Lung (tissue), 17 donors: ENCODE measurements at places on chromosomes 3 and 15. TPM values are rescaled to one million over a fixed set of nuclear protein-coding genes. Genes with fewer than 3 reads are reported as not detected.
A peak's percentile ranks its signal among the peaks of the same experiment; 100 is the strongest.

The FRMD4B gene
- polyA plus RNA-seq, result 18.5 TPM

- H3K4me3 ChIP-seq, result no peak overlapping the region
- no peaks in the 10 kb centered on the region for H3K27me3 ChIP-seq
- no peaks in the 10 kb centered on the region for H3K4me1 ChIP-seq
- peaks cover 20% of the 10 kb centered on the region for H3K36me3 ChIP-seq
- H3K27ac ChIP-seq, result no peak overlapping the region
Observed at GRCh38 chr3:111156517-111156916, 84.9 kb downstream of the NECTIN3 start.

DNA sequence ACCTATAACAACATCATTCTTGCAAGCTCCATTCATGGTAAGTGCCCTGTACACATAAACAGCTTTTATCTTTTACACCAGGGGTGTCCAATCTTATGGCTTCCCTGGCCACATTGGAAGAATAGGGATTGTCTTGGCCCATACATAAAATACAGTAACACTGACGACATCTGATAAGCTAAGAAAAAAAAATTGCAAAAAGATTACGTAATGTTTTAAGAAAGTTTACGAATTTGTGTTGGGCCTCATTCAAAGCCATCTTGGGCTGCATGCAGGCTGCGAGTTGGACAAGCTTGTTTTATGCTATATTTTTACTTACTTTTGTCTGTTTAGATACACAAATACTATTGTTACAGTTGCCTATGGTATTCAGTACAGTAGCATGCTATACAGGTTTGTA lies 31.6 kb downstream of the ZNF654 start:
- no peaks in the 10 kb centered on the region for H3K4me1 ChIP-seq
- no peaks in the 10 kb centered on the region for H3K27me3 ChIP-seq
- H3K27ac ChIP-seq, result no peak overlapping the region
- no peak for DNase-seq
- peaks cover 3% of the 10 kb centered on the region for H3K36me3 ChIP-seq

DNA sequence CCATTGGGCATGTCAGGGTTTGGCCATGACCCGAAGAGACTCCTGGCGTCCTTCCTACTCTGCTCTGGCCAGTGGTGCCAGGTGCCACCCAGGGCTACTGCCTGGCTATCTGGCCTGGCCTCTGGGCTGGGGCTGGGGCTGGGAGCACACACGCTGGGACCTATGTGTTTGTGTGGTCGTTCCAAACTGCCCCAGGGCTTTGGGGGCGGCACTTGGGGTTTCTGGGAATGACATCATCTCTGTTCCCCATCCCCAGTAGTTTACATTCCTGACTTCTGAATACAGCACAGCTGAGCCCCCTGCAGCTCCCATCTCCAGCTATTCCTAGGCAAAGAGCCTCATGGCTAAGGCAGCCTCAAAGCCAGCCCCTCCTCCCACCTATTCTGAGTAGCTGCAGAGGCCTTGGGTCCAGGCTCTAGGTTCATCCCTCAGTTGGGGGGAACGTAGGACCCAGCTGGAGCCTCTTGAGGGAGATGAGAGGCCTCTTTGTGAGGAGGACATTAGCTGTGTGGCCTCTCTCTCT lies 24.3 kb downstream of the PLEKHO2 start:
- no peaks in the 10 kb centered on the region for H3K36me3 ChIP-seq
- no peaks in the 10 kb centered on the region for H3K4me1 ChIP-seq
- H3K27ac ChIP-seq, result peak overlapping the region; percentile 24
- no peaks in the 10 kb centered on the region for H3K27me3 ChIP-seq
- no peak overlapping the region for H3K4me3 ChIP-seq

- no peaks in the 10 kb centered on the region for H3K4me1 ChIP-seq
- H3K27me3 ChIP-seq, result peaks cover 33% of the 10 kb centered on the region
- DNase-seq, result peak; percentile 75
Observed at GRCh38 chr15:98421419-98422129, 226.8 kb upstream of the IGF1R start.

GRCh38 chr3:158801201-158801600 lies 653 bp upstream of the MFSD1 start:
- H3K27me3 ChIP-seq, result no peaks in the 10 kb centered on the region
- H3K27ac ChIP-seq, result peak overlapping the region; percentile 85
- DNase-seq, result no peak
- peak overlapping the region; percentile 91 for H3K4me3 ChIP-seq
- peaks cover 4% of the 10 kb centered on the region for H3K4me1 ChIP-seq

The HESX1 gene
- 2.9 TPM for polyA plus RNA-seq

- H3K27me3 ChIP-seq, result no peaks in the 10 kb centered on the region
- H3K4me1 ChIP-seq, result no peaks in the 10 kb centered on the region
- no peaks in the 10 kb centered on the region for H3K36me3 ChIP-seq
Observed at GRCh38 chr3:29186131-29186599, 94.7 kb upstream of the RBMS3 start.

The PTX3 gene
- 626 TPM for polyA plus RNA-seq

- peaks cover 4% of the 10 kb centered on the region for H3K36me3 ChIP-seq
- no peaks in the 10 kb centered on the region for H3K27me3 ChIP-seq
- DNase-seq, result no peak
- H3K4me1 ChIP-seq, result peaks cover 46% of the 10 kb centered on the region
- no peak overlapping the region for H3K4me3 ChIP-seq
- no peak overlapping the region for H3K27ac ChIP-seq
Observed at GRCh38 chr15:40927495-40927872, 1.7 kb upstream of the DLL4 start.

GRCh38 chr3:151226088-151226563 lies 23.1 kb upstream of the GPR171 start:
- peaks cover 7% of the 10 kb centered on the region for H3K4me1 ChIP-seq
- no peak overlapping the region for H3K4me3 ChIP-seq
- no peak overlapping the region for H3K27ac ChIP-seq
- peak; percentile 41 for DNase-seq
- H3K36me3 ChIP-seq, result no peaks in the 10 kb centered on the region

The SLC2A2 gene
- polyA plus RNA-seq, result not detected
